ENCODE measurements at places on chromosomes 11 and 22.
A peak's percentile ranks its signal among the peaks of the same experiment; 100 is the strongest.

GRCh38 chr11:46489656-46490560 lies 98.3 kb upstream of the CHRM4 start:
- no peak for DNase-seq

GRCh38 chr22:27896245-27896644 lies 22.8 kb downstream of the PITPNB start:
- no peak for DNase-seq

GRCh38 chr11:14500181-14500651 lies 605 bp upstream of the COPB1 start:
- DNase-seq = no peak

DNA sequence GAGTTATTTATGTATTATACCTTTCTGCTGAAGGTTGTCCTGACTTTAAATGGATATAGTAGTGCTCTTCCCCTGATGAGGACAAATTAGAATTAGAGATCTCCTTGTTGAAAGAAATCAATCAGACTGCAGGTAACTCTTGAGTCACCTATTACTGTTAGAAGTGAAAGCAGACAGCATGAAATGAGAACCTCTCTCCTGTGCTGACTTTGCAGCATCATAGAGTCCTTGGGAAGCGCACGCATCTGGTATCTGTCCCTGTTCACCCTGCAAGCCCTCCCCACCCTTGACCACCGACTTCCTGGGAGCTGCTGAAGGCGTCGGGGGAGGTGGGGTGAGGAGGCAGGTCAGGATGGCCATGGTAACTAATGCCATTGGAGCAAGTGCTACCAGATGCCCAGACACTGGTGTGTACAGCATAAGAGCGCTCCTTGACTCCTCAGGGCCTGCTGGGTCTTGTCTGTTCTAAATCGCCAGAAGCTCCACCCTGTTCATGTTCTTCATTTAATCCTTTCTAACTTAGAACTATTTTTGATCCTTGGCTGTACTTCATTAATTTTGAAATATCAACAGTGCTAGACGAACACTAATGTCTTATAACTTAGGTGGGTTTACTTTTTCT lies 143.9 kb downstream of the WNT7B start:
- no peak for DNase-seq

- DNase-seq = no peak
Measured at GRCh38 chr11:66326261-66327111, 9.6 kb upstream of the CD248 start.

DNA sequence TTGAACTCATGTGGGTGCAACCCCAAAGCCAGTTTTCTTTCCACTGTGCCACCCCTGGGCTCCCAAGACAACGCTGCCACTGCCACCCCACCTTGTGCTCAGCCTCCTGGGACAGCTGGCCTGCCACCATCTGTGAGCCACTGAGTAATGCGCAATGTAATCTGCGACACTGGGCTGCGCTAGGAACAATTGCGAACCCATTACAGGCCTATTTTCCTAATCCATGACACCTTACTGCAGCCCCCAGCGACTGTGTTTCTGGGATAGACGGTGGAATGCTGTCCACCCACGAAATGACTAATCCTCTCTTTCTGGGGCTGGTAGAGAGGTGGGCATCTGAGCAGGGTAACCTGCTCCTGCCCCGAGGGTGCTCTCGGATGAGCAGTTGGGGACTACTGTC lies 22.2 kb downstream of the FLRT1 start:
- DNase-seq = no peak

GRCh38 chr11:22875869-22876473 lies 15.7 kb upstream of the CCDC179 start:
- peak; percentile 56 for DNase-seq

DNA sequence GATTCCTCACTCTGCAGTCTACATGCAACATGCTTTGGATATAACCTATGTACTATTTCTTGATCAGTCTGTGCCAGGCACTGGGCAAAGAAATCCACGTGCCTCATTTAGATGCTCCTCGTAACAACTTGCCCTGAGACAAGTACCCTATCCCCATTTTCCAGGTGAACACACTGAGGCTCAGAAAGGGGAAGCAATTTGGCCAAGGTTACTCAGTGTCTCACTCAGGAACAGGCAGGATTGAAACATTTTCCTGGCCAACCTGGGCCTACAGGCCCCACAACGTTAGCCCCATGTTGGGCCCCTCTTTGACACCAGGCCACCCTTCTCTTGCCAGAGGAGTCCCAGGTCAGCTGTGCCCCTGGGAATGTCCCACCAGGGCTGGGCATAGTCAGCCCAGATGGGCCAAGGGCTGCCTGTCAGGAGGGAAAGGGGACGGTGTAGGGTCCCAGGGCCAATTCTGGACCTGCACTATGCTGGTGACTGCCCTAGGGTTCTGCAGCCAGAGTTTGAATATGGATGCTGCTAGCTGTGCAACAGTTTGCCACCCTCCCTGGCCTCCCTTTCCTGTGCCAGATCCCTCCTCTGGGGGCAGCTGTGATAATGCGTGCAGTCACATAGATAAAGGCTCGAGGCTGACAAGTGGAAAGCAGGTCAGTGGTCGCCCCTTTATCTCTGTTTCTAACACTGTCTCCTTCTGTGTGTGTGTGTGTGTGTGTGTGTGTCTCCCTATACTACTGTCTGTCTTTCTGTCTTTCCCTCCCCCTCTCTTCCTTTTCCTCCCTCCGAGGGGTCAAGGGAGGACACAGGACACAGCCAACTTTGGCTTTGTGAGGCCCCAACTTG lies 10.4 kb upstream of the EMID1 start:
- no peak for DNase-seq

DNA sequence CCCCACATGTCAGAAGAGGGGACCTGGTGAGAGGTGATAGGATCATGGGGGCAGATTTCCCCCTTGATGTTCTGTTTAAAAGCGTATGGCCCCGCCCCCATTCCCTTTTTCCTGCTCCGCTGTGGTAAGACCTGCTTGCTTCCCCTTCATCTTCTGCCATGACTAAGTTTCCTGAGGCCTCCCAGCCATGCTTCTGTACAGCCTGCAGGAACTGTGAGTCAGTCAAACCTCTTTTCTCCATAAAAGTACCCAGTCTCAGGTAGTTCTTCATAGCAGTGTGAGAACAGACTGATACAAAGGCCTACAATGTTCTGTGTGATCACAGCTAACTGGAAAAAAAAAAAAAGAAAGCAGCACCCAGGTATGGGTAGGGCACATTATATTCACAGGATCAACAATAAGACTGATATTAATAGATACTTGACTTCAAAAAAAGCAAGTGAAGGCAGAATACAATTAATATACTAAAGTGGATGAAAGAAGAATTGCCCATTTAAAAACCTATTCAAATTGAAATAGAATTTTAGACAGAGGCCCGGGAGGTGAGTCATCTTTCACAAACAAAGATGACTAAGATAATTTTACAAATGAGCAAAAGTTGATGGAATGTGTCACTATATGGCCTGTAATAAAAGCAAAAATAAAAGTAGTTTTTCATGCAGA lies 1.7 kb upstream of the OR52K1 start:
- no peak for DNase-seq

GRCh38 chr11:67381244-67381972 lies 8.0 kb upstream of the CLCF1 start:
- DNase-seq = no peak

DNA sequence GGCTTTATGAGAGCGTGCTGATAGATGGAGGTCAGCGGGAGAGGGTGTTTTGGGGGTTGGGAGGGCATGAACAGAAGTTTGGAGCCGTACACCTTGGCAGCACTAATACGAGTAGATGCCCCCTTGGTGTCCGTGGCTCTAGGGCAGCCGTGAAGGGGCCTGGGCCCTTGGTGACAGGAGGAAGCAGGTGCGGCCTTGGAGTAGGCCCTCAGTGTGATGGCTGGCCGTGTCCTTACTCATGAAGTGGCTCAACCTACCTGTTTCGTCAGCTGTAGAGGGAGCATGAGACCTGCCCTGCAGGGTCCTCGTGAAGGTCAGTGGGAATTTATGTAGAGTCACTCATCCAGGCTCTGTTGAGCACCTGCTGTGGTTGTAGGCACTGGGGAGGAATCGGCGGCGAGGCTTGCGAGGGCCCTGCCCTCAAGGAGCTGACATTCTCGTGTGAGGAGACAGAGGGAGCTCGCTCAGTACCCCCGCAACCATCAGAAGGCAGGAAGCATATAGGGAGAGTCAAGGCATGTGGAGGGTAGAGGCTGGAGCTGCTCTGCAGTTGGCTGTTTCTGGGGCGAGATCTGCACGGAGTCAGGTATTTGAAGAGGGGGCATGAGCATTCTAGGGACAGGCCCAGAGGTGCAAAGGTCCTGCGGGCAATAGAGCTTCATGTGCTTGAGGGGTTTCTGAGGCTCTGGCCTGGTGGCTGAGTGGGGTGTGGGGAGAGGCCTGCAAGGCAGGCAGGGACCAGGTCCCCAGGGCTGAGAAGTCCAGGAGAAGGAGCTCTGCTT lies 39.6 kb downstream of the TBC1D22A start:
- DNase-seq = no peak

DNA sequence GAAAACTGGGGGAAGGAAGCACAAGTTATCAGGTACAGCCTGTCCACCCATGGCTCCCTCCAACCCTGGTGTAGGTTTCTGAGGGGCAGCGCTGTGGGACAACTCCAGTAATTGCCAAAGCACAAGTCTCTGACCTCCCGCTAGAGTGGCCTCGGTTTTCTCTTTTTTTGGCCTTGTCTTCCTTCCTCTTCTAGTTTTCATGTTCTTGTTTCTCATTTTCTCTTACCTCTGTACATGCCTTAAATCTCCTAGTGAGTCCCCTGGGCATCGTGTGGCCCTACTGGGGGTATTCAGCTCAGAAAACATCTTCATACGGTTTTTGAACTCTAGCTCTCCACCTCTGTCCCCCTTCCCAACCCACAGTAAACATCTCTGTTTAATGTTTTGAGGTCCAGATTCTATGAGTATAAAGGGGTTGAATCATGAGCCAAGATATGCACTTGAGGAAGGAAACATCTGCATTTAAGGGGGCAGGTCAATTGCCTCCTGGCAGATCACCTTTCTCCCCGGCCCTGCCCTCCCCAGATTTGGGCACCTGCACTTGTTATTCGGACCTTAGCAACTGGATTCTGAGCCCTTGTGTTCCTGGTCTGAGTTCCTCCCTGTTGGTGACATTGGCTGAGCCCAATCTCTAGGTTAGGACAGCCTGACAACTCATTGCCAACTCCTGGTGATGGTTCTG lies 8.4 kb upstream of the LMO2 start:
- no peak for DNase-seq

DNA sequence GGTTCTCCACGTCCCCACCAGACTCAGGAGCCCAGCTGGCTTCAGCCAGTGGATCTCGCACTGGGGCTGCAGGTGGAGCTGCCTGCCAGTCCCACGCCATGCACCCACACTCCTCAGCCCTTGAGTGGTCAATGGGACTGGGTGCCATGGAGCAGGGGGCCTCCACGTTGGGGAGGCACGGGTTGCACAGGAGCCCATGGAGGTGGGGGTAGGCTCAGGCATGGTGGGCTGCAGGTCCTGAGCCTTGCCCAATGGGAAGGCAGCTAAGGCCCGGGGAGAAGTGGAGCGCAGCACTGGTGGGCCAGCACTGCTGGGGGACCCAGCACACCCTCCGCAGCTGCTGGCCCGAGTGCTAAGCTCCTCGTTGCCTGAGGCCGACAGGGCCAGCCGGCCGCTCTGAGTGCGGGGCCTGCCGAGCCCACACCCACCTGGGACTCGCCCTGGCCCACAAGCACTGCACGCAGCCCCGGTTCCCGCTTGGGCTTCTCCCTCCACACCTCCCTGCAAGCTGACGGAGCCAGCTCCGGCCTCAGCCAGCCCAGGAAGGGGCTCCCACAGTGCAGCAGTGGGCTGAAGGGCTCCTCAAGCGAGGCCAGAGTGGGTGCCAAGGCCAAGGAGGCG lies 258.5 kb upstream of the PDGFD start:
- no peak for DNase-seq

DNA sequence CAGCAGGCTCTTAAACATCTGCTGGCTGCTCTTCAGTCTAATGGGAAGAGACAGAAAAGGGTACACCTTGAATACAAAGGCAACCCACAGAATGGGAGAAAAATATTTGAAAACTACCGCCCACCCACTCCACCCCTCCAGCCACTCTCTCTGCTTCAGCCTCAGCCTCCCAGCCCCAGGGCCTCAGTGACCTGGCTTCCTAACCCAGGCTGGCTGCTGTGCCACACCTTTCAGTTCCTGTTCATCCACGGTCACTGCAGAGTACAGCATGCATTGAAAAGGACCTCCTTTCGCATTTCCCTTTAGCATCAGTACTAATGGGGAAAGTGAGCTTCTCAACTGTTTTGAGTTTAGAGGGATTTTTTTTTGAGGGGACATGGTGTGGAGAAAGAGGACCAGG lies 28.8 kb upstream of the SERPIND1 start:
- no peak for DNase-seq

- peak; percentile 42 for DNase-seq
Measured at GRCh38 chr11:6855971-6856541, 6.8 kb upstream of the OR10A2 start.

DNA sequence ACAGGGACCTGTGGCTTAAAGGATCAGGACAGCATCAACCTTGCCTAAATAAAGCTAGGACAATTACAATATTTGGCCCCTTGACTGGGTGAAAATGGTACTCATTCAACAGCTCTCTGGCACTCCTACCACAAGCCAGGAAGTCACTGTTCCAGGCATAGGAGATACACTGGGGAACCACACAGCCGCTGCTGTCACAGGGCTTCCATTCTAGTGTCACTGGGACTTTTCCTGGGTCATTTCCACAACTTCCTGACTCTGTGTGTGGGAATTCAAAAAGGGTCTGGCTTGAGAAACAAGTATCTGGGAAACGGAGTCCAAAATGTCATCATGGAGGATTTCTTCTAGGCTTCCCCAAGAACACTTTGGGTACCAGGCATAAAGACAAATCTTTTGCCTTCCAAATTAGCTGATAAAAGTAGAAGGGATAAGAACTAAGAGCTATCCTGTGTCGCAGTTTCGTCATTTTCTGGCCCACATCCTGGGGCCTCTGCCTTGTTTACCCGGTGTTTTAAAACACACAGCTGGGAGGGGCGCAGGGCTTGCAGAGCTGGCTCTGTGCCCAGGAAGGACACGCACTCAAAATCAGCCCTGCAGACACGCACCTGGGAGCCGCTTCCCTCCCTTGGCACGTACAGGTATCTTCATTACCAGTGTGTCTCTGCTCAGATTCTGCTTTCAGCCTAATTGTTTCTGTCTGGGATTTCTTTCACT lies 38.0 kb downstream of the TMEM45B start:
- no peak for DNase-seq

DNA sequence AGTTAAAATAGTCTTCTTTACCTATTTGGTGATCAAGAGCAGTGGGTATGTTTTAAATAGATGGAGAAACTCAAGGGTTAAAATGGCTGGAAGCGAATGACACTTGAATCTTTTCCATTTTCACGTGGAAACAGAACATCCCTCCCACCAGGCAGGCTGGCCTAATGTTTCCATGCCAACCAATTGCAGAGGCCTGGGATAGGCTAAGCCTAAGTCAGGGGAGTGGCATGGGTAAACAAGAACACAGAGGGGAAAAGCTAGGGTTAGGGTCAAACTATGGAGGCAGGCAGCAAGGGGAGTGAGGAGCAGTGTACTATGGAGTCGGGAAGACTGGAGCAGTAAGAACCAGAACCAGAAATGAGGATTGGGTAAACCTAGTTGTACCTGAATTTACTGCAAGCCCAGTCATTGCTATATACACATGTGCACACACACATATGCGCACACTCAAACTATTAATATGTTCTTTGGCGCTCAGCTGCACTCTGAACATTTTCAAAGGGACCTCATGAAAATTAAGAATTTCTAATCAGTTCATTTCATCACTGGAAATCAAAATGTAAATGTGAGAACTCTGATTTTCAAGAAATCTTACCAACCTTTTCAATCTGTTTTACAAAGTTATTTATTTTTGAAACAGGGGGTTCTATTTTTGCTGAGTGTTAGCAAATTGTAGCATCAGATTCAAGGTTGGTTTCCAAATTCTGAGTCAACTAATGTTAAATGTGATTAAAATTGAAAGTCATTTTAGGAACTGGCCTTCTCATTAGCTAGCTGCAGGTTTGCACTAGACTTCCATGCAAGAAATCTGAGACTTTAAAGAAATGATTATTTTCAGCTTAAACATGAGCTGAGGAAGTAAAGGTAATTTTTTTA lies 327.0 kb upstream of the CCDC90B start:
- no peak for DNase-seq
